ENCODE measurements at places on chromosomes 3 and 15. TPM values are rescaled to one million over a fixed set of nuclear protein-coding genes. Genes with fewer than 3 reads are reported as not detected.

GRCh38 chr3:26106228-26106627 lies 316.3 kb downstream of the OXSM start:
- no peak for DNase-seq

DNA sequence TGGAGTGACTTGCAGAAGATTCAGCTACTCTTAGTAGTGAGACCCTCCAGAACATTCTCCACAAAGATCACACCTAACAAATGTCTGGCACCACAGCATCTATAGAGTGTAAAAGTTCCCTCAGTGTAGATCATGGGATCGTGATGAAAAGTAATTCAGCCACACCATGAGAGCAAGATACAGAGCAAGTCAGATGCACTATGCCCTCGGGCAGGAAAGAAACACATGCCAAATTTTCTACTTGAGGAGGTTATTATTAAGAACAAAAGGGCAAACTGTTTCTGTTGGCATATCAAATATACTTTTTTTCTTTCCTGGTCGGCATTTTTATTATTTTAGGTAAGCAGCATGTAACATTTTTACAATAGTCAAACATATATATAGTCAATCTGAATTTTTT lies 44.8 kb upstream of the SNTN start:
- no peak for DNase-seq

DNA sequence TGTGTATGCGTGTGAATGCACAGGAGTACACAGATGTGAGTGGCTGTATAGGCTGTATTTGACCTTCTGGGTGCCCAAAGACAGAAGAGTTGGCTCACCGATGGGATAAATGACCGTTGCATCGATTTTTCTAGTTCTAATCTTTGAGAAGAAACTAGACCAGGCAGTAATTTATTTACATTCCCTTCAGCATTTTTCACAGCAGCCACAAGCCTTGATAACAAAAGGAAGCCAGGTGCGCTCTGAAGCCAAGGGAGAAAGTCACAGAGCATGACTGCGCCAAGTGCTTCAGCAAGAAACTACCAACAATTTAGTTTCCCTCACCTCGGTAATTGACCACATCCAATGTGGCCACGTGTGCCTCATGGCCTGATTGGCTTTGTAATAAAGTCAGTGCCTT lies 5.9 kb upstream of the FAM3D start:
- DNase-seq = no peak

The RPP25 gene
- 5.6 TPM for polyA plus RNA-seq

GRCh38 chr15:27201425-27201824 lies 230.4 kb downstream of the GABRG3 start:
- DNase-seq = no peak

DNA sequence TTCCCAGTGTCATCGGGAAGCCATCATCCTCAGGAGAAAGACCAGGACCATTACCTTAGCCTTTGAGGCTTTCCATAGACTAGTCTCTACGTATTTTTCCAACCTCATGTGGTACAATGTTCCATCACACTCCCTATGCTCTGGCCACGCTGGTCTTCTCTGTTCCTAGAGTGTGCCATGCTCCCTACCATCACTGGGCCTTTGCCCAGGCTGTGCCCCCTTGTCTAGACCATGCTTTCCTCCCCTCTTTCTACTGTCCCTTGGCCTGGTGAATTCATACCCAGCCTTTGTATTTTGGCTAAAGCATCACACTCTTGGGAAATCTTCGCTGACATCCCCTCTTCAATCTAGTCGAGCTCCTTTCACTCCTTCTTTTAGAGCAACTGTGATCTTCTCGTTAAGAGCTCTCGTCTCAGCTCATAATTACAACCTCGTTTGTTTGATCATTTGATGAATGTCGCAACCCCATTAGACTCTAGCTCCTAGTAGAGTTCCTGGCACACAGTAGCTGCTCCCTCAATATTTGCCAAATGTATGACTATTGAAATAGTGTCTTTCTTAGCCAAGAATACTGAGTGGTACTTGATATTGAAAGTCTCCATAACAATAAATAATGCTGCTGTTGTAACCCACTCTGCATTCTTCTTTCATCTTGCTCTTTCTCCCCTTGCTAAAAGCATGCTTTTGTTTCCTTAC lies 100.2 kb upstream of the FAM3D start:
- DNase-seq = no peak

- DNase-seq = no peak
These were observed 34.3 kb upstream of the MANF start for GRCh38 chr3:51350751-51351150.

Data from right lung (tissue), 10 donors.